Activated CD8-positive, alpha-beta T cell treated with anti-CD3 and anti-CD28 coated beads, Interleukin-2, amount 10 ng/mL, durations not matched to agents 7 days and 5 days (primary cell): ENCODE measurements at places on chromosomes 12 and 14. TPM values are rescaled to one million over a fixed set of nuclear protein-coding genes. Genes with fewer than 3 reads are reported as not detected.

- DNase-seq = no peak
- H3K27ac ChIP-seq = no peak overlapping the region
- no peaks in the 10 kb centered on the region for H3K27me3 ChIP-seq
- peaks cover 31% of the 10 kb centered on the region for H3K4me1 ChIP-seq
- H3K36me3 ChIP-seq = peaks cover 13% of the 10 kb centered on the region
Measured at GRCh38 chr12:66763467-66763866, 84.6 kb upstream of the GRIP1 start.

DNA sequence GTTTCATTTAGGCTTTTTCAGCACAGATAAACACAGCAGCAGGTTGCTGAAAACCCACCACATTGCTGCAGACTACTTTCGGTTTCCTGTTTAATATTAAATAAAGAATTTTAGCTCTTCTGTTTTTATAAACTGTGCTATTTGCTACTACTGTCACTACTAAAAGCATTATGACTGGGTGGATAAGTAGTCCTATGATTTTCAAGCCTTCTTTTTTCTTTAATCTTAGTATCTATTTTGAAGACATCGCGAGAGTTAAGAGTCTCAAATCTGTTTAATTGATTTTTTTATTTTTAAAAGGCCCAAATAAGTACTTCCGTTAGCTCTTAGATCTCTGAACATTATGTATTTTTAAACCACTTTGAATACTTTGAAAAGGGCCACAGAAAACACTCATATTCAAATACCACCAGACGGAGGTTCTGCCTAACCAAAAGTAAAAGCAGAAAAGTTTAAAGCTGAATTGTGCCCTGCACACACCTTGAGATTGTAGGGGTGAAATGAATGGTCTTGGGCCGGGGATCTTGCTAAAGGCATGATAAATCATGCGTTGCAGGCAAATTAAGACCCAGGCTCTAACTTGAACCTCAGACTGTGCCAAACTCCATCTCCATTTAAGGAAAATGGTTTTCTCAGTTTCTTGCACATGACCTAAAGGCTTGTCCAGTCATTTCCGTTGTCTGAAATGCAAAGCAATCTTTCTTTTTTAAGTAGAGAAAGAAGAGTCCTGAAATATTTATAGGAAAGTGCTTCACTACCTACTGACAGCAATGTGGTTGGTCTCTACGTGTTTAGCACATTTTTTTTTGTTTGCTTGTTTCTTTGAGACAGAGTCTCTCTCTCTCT, 13.6 kb upstream of the FOXN3 start:
- peak; percentile 61 for DNase-seq
- peak overlapping the region; percentile 70 for H3K4me3 ChIP-seq
- peak overlapping the region; percentile 95 for H3K27ac ChIP-seq
- H3K27me3 ChIP-seq = no peaks in the 10 kb centered on the region
- peaks cover 75% of the 10 kb centered on the region for H3K4me1 ChIP-seq

DNA sequence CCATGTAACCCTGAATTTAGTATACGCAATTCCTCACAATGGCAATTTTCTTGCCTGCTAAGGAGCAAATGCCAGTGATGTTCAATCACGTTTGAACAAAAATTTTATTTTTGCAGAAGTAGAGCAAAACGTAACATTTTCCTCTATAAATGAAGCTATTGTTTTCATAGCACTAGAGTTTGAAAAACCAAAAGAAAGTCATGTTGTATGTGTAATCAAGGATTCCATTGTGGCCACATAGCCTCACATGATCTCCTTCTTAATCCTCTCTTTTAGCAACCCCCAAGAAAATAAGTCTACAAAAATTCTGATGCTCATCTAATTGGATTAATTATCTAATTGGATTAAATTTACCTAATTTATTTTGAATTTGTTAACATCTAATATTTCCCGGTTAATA, 1217.4 kb upstream of the FLRT2 start:
- no peaks in the 10 kb centered on the region for H3K27me3 ChIP-seq
- H3K27ac ChIP-seq = no peak overlapping the region
- H3K4me1 ChIP-seq = no peaks in the 10 kb centered on the region
- H3K4me3 ChIP-seq = no peak overlapping the region

DNA sequence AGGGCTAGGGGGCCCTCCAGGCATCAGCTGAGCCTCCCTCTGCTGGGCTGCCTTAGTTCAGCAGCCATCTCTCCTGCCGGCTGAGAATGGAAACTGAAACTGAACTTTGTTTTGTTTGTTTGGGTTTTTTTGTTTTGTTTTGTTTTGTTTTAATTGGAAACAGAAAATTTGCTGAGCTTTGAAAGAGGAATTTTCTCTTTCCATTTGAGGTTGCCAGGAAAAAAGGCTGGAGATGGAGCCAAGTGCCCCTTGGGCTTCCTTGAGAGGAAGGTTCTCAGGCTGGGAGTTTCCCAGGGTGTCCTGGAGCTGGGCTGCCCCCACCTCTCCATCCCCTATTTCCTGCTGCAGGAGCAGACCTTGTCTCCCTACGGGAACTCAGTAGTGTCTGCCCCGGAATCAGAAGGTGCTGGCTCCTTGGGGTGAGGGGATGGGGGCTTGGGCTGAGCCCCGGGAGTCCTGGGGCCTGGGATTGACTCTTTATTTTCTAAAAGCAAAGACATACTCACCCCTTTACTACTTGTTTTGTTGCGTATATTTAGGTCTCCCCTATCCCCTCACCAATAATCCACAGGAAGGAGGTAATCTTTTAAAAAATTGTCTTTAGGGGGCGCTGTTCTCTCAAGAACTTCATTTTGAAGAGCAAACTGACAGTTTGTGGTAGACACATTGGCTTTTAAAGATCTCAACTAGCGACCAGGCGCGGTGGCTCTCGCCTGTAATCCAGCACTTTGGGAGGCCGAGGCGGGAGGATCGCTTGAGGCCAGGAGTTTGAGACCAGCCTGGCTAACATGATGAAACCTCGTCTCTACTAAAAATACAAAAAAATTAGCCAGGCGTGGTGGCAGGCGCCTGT, 21.3 kb upstream of the OASL start:
- peak overlapping the region; percentile 82 for H3K4me3 ChIP-seq
- H3K36me3 ChIP-seq = no peaks in the 10 kb centered on the region
- H3K27ac ChIP-seq = peak overlapping the region; percentile 99
- peaks cover 31% of the 10 kb centered on the region for H3K4me1 ChIP-seq
- H3K27me3 ChIP-seq = peaks cover 2% of the 10 kb centered on the region

- DNase-seq = no peak
- no peak overlapping the region for H3K4me3 ChIP-seq
- no peaks in the 10 kb centered on the region for H3K36me3 ChIP-seq
- no peaks in the 10 kb centered on the region for H3K4me1 ChIP-seq
Measured at GRCh38 chr12:90428465-90428864, 526.5 kb downstream of the CCER1 start.

DNA sequence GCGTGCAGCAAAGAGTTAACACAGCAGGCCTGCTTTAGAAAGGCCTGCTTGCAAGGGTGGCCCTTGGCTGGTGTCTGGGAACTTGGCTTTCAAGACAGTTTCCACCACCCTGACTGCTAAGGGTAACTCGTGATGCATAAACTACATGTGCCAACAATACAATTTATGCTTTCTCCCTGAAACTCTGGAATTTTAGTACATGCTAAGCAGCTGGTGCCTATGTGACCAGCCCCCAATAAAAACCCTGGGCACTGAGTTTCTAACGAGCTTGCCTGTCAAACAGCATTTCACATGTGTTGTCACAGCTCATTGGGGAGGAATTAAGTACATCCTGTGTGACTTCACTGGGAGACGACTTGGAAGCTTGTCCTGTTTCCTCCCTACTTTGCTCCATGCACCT, 133.1 kb downstream of the SLC5A8 start:
- DNase-seq = no peak
- H3K36me3 ChIP-seq = no peaks in the 10 kb centered on the region
- no peaks in the 10 kb centered on the region for H3K27me3 ChIP-seq
- no peak overlapping the region for H3K27ac ChIP-seq

DNA sequence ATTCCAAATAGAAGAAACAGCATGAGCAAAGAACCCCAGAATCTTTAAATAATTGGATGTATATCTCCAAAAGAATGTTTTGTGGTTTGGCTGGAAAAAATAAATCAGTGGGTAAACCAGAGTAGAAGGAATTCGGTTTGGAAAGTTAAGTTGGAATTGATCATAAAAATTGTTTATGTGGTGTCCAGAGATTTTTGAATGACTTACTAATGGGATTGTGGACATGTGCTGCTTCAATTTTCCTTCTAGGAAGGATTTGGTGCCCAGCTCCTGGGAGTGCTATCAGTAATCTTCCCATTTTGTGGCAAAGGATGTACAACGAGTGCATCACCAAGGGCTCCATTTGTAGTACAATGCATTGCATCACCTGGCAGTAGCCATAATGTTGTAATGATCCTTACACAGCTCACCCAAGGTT, 224.8 kb downstream of the SLC16A7 start:
- no peaks in the 10 kb centered on the region for H3K36me3 ChIP-seq
- no peak overlapping the region for H3K27ac ChIP-seq
- H3K27me3 ChIP-seq = no peaks in the 10 kb centered on the region
- peaks cover 3% of the 10 kb centered on the region for H3K4me1 ChIP-seq
- H3K4me3 ChIP-seq = no peak overlapping the region

DNA sequence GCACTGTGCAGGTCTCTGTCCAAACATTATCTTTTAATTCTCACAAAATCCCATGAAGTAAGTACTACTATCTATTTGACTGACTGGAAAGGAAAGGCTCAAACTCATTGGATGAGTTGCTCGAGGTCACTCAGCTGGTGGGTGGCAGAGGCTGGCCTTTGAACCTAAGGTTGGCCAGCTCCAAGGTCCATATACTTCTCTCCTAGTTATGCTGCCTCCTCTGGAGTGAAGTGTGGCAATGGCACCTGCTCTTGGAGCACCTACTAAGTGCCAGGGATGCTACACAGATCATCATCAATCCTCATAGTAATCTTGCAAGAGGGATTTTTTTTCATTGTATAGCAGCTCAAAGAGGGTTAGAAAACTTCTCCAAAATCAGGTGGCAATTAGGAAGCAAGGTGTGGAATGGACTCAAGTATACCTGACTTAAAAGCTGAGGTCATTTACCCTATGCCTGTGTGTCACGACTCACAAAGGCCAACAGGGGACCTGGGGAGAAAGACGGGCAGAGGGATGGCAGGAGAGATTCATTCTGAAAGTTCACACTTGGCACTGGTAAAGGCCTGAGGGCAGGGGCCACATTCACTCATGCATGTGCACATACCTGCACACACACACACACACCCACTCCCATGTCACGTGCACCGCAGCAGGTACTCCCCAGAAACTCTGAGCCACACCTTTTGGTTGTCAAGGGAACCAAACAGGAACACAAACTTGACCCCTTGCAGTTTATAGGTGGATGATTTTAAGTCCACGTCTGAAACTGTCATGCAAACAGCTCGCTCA, 146.4 kb downstream of the FOXN3 start:
- no peak for DNase-seq
- peaks cover 26% of the 10 kb centered on the region for H3K36me3 ChIP-seq
- H3K4me1 ChIP-seq = peaks cover 38% of the 10 kb centered on the region
- H3K4me3 ChIP-seq = no peak overlapping the region
- H3K27me3 ChIP-seq = no peaks in the 10 kb centered on the region

- H3K4me1 ChIP-seq = peaks cover 15% of the 10 kb centered on the region
- no peak for DNase-seq
- H3K27ac ChIP-seq = no peak overlapping the region
- peaks cover 11% of the 10 kb centered on the region for H3K27me3 ChIP-seq
- H3K36me3 ChIP-seq = peaks cover 8% of the 10 kb centered on the region
- H3K4me3 ChIP-seq = no peak overlapping the region
Measured at GRCh38 chr12:93673084-93673483, 4.1 kb upstream of the CRADD start.

- H3K27me3 ChIP-seq = no peaks in the 10 kb centered on the region
- no peak overlapping the region for H3K27ac ChIP-seq
- no peak overlapping the region for H3K4me3 ChIP-seq
- H3K4me1 ChIP-seq = no peaks in the 10 kb centered on the region
- H3K36me3 ChIP-seq = peaks cover 3% of the 10 kb centered on the region
Measured at GRCh38 chr14:52202151-52202550, 65.3 kb upstream of the PTGDR start.

DNA sequence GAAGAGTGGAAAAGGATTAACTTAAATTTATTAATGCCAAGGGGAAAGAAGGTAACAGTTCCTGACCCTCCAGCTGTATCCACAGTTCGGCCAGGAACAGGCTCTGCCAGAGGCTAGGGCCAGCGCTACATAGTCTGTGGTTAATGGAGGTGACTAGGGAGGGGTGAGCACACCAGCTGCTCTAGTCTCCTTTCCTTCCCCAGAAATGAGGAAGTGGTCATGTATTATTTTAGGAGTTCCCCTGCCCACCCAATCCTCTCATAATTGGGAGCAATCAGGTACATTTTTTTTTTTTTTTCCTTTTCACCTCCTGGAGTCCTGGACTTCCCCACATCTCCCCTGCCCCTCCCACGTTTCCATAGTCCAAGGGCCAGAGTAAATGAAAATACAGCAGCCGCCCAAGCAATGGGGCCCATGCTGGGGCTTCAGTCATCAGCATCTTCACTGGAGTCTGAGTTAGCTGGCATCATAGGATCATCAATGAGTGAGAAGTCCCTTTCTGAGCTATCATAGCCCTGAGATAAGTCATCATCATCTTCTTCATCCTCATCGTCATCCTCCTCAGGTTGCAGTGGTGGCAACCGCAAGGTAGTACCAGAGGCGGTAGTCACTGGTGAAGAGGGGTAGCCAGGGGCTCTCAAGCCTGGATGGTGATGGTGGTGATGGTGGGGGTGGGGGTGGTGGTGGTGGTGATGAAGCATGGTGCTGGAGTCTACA, 1.5 kb upstream of the SUPT16H start:
- peak overlapping the region; percentile 96 for H3K27ac ChIP-seq
- H3K36me3 ChIP-seq = peaks cover 47% of the 10 kb centered on the region
- peak overlapping the region; percentile 99 for H3K4me3 ChIP-seq
- H3K4me1 ChIP-seq = peaks cover 31% of the 10 kb centered on the region

- H3K36me3 ChIP-seq = no peaks in the 10 kb centered on the region
- no peaks in the 10 kb centered on the region for H3K27me3 ChIP-seq
- no peak overlapping the region for H3K27ac ChIP-seq
- no peak for DNase-seq
- H3K4me3 ChIP-seq = no peak overlapping the region
- H3K4me1 ChIP-seq = no peaks in the 10 kb centered on the region
Measured at GRCh38 chr14:89458713-89459420, 41.8 kb upstream of the FOXN3 start.

Gene KRT83
- total RNA-seq = not detected

Gene CLEC14A
- not detected for total RNA-seq

Gene TBK1
- total RNA-seq = 25.0 TPM

Gene IFI27
- total RNA-seq = 116 TPM

Gene RPS6KL1
- 4.3 TPM for total RNA-seq

Gene ABCD2
- 24.4 TPM for total RNA-seq
